ENCODE measurements at places on chromosomes 11 and 22.

DNA sequence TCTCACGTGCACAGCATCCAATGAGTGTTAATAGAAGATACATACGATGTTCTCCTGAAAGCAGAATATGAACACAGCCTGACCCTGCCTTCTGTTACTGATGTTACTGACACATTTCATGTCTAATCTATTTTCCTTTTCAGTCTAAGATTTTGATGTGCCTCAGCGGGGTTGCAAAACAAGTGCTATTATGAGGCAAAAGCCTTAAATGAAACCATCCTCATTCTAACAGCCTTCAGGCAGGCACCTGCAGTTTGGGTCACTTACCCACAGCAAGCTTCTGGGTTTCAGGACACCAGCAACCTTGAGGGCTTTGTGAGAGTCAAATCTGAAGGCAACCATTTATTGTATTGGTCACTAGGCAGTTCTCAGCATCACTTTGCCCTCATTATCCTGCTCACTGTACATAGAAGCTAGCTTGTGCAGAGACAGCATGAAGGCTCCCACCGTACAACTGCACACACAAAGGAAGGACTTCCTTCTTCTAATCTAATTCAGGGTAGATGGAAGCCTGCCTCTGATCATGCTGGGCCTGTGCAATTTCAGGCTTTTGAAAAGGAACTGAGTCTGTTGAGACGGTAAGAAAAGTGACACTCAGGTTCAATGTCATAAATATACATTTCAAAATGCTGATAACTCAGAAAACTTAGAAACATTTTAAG, 183.2 kb upstream of the PITPNB start:
- DNase-seq: no peak

DNA sequence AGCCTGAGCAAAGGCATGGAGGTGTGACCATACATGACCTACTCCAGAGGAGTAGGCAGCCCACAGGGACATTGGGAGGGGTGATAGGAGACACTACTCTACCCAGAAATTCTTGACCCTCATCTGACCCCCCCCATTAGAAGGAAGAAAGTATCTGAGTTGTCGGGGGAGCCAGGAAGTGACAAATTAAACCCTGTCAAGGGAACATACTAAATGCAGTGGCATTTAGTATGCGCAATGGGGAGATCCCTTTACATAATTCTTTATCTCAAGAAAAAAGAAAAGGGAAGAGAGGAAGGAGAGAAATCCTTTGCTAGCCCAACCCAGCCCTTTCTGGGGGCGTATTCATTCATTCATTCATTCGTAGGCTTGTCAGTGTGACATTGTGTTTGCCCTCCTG, 58.8 kb downstream of the NAV2 start:
- no peak for DNase-seq

DNA sequence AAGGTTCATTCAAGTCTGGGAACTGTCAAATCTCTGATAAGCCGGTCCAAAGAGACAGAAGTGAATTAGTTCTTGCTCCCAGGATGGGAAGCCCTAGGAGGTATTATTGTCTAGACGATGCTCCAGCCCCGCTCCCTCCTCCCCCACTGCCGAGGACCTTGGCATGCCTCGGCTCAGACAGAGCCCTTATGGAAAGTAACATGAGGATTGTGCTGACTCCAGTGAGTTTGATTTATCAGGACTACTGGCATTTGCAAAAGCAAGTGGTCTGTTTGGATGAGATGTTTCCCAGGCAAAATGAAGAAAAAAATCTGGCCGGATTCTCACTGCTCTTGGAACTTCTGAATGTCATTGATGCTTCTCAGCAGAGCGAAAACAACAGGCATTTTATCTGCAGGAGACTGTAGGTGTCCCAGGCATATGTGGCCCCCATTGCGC, 341.0 kb downstream of the ETS1 start:
- DNase-seq: no peak

DNA sequence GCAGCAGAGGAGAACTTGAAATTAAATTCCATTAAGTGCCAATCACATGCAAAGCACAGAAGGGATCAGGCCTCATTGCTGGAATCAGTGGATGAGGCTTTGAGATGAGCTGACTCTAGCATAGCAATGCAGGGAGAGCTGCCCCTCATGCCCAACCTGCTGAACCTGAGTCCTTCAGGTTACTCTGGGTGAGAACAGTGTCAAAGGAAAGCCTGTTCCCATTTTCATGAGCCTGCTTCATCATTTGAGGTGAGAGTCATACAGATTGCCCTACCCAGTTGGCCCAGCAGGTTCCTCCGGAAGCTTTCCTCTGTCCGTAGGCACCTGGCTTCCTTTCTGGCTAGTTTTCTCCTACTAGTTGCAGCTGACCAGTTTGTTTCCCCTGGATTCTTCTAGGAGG, 25.9 kb upstream of the ZBTB16 start:
- DNase-seq: no peak

GRCh38 chr22:47033648-47034000, 271.2 kb downstream of the TBC1D22A start:
- no peak for DNase-seq

DNA sequence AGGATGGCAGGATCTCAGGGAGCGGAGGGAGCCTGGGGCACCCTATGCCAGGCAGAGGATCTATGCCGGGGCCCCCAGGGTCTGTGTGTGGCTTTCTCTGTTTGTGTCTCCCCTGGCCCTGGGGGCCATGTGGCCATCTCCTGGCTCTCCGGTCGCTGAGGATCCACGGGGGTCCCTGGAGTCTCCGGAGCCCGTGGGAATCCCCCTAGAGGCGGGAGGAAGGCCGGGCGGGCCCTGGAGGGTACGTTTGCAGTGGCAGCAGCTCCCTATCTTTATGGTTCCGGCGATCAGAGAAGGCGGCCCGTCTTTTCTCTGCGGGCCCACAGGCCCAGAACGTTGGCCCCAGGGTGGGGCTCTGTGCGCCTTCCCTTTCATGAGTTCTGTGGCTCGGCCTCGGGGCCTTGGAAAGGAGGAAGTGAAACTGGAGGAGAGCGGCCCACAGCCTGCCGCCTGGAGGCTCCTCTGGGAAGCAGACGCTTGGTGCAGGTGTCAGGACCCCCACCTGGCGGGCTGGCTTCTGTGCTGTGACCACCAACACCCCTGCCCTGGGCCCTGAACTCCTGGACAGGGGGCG, 82.1 kb downstream of the KCNQ1 start:
- peak; percentile 47 for DNase-seq

DNA sequence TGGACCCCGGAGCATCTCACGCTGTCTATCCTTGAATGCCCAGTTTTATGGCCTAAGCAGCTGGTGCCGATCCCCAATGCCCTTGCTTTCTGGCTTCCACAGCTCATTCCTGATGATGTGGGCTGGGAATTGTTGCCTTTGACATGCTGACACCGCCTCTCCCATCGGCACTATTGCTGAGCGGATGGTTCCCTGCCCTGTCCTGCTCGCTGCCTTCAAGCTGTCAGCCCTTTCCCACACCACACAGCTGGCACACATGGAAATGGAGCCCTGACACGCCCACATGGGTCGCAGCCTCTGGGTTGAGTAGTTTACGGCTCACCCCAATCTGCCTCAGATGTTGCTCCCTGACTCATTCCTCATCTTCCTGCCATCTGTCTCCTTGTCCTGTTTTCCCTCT, 110.2 kb upstream of the SESN3 start:
- DNase-seq: no peak

DNA sequence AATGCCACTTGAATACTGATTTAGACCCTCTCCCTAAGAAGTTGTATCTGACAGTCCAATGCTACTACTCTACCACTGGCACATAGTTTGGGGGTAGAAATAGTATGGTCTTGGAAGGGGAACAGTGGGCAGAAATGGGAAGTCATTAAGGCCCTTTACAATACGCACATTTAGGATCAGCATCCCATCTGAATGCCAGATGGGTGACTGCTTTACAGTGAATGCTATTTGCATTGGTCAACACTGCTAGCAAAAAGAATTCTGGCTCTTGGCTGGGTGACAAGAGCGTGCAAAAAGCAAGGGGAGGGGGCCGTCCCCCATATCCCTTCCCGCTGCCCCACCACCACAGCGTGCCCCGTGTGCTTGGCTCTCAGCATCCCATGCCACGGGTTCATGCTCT, 104.7 kb upstream of the BID start:
- no peak for DNase-seq

GRCh38 chr11:44579302-44579761, 13.9 kb downstream of the CD82 start:
- no peak for DNase-seq

- no peak for DNase-seq
These were observed 125.3 kb downstream of the APOL5 start for GRCh38 chr22:35842954-35843353.

DNA sequence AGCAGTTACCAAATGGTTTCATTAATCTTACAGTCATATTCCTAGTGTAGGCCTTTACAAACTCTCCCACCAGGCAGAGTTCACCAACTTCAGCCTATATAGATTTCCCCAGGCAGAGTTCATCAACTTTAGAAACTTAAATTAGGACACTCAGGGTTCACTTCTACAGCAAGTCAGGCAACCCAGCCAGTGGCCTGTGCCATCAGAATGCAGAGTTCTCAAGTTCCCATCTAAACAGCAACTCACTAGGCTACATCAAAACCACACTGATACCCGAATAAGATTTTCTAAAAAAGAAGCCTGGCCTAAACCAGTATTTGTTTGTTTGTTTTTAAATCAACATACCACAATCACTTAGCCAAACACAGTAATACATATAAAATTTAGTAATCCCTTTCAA, 33.7 kb downstream of the PICALM start:
- no peak for DNase-seq

Measured in dorsolateral prefrontal cortex (tissue), 122 donors.